ENCODE measurements at places on chromosomes 4 and X.

- no peak for DNase-seq
Measured at GRCh38 chr4:153072661-153073060, 131.6 kb upstream of the TRIM2 start.

DNA sequence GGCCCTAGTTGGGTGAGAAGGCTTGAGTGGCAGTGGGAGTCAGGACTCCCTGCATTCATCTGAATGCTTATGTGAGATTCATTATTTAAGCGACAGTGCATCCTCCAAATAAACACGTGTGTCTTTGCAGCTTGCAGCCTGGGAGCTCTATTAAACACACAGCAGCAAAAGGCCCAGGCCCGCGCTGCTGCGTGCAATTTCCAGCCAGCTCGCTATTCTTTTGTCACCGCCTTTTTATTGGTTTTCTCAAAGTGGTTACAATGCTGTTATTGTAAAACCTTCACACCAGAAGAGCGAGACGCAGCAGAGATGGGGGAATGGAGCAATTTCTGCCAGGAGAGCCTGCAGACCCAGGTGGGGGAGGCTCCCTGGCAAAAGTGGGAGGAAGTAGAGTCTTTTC lies 252.5 kb downstream of the BCOR start:
- no peak for DNase-seq

GRCh38 chr4:165635381-165635780 lies 237.7 kb upstream of the TLL1 start:
- no peak for DNase-seq

- DNase-seq, result no peak
Measured at GRCh38 chr4:38306482-38307071, 346.4 kb downstream of the PTTG2 start.

- no peak for DNase-seq
Measured at GRCh38 chr4:4640692-4641091, 98.8 kb upstream of the STX18 start.

- DNase-seq, result no peak
Measured at GRCh38 chrX:103187953-103188475, 26.9 kb upstream of the BEX4 start.
